ENCODE measurements at places on chromosomes 7 and 10.

- no peak for DNase-seq
Measured at GRCh38 chr10:132136689-132137088, 50.1 kb upstream of the DPYSL4 start.

DNA sequence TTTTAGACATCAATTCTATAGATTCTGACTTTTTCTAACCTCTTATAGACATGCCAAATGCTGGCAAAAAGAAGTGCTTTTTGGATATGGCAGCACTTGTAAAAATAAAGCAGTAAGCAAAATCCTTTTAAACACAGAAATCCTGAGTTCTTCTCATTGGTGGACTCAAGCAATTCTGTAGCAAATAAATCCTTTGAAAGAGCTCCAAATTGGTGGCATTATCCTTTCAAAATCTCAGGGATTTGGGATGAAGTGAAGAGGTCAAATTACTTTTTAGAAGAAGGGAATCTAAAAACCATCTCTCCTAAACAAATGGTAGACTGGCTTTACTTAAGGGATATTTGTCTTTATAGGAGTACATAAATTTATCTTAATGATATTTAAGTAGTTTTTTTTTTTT, 17.5 kb upstream of the ASCC1 start:
- DNase-seq, result no peak

GRCh38 chr10:10213237-10213636, 804.4 kb upstream of the CELF2 start:
- no peak for DNase-seq

DNA sequence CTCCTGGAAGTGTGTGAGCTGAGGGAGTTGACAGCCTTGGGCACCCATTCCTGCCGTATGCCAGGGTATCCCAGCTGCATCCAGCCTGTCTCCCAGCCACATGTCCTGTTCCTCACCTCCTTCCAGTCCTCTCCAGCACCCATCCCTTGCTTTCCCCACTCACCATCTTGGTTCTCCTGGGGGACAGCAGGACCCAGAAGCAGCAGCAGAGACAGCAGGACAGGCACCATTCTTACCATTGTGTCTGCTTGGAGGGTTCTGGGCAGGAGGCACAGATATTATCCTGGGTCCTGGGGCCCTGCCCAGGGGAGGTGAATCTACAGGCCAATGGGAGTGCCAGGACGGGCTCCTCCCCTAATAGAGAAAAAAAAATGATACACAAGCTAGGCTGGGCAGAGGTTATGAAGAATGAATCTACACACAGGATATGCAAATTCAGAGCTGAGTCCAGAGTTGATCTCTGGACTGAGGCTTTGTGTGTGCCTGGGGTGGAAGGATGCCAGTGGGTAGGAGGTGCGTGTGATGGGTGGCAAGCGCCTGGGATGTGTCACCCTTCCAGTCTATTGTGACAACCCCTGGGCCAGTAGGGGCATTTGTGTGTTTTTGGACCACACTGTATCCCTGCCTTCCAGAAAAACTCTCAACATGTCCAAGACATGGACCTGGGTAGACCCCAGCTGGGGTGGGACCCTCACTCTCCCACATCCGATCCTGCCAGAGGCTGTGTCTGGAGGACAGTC, at the start of gene AZGP1:
TSS of gene AZGP1 (minus strand) at position 250 of the 740 bp plus-strand sequence. CDS start at position 239, 11 bp downstream.
- DNase-seq, result no peak

GRCh38 chr10:131173484-131174210, 137.9 kb downstream of the TCERG1L start:
- no peak for DNase-seq

DNA sequence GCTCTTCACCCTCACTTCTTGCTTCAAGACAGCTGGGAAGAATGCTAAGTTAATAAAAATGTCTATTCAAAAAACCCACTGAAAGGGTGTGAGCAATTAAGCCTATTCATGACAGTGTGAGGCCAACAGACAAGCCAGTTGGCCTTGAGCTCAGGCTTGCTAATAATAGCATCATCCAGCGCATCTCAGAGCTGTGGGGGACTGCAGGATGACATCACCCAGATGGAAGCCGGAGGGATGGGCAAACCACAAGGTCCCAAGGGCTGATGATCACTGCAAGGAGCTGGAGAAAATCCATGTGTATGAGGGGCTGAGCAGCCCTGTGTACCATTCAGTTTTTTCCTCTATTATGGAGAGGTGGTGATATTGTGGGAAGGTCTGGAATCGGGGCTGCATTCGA, 770.4 kb downstream of the TNS3 start:
- DNase-seq, result peak; percentile 84

DNA sequence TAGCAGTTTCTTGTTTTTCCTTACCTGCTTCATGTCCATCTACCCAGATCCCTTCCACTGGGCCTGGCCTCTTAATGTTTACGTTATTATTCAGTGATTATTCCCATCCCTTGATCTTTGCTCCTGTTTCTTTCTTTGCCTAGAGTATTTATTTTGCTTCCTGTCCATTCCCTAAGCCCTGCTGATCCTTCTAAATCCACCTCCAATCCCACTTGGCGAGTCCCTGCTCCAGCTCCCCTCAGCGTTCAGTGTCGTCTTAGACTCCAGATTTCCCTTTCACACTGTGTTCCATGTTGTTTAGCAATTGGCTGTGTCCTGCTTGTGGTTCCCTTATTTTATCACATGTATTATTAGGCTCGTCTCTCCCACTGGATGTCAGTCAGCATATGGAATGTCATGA, 7.3 kb downstream of the PPP2R2D start:
- DNase-seq, result no peak

Data from fibroblast of pulmonary artery (primary cell).